T-helper 1 cell (primary cell): ENCODE measurements at places on chromosomes 11 and 22.
A peak's percentile ranks its signal among the peaks of the same experiment; 100 is the strongest.

DNA sequence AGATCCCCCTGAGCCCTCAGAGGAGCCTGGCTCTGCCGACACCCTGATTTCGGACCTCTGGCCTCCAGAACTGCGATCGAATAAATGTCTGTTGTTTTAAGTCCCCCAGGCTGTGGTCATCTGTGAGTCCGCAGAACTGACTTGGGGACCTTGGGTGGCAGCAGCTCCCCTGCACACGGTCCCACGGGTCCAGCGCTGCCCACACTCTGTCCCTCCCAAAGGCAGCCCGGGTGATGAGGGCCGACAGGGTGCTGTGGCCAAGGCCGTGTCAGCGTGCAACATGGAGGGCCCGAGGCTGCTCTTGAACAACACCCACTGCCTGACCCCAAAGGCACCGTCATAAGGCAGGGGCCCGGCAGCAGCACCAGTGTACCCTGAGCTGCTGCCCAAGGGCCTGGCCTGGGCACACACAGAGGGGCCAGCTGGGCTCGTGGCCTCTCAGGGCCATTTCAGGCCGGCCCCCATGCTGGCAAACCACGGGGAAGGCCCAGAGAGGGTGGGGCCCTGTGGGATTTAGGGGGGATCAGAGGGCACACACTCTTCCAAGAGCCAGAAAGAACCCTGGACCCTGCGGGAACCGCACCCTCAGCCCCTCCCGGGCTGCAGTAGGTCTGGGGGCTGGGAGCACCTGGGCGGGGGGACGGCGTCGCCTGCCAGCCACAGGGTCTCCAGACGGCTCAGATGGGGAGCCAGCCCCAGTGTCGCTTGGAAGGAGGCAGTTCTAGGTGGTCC, 77.1 kb upstream of the PRR5 start:
- no peak for DNase-seq

DNA sequence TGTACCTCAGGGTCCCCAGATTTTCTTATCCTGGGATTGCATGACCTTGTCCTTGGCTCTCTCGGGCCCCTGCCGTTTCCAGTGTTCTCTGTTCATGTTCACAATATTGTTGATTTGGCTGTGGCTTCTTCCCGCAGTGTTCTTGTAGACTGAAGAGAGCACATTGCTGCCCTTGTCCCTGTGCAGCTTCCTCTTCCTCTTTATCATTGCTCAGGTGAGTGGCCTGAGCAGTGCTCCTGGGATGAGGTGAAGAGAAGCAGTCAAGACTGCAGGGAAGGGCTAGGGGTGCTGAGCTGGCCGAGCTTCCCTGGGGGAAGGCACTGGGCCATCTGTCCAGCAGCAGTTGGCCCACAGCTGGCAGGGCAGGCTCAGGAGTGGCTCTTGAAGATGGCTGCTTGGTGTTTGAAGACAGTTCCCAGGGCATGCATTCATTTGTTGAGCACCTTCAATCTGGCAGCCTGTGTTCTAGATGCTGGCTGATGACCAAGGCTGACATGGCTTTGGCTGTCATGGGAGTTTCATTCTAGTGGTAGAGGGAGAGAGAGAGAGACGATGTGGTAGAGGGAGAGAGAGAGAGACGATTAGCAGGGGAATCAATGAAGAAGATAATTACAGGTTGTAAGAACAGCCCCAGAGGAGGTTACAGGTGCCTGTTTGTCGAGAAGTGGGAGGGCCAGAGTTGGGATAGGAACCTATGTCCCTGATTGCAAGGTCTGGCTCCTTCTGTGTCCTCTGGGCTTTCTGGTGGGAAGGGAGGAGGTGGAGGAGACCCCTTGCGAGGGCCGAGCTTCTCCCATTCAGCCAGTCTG, 17.4 kb downstream of the BMAL1 start:
- no peak for DNase-seq

DNA sequence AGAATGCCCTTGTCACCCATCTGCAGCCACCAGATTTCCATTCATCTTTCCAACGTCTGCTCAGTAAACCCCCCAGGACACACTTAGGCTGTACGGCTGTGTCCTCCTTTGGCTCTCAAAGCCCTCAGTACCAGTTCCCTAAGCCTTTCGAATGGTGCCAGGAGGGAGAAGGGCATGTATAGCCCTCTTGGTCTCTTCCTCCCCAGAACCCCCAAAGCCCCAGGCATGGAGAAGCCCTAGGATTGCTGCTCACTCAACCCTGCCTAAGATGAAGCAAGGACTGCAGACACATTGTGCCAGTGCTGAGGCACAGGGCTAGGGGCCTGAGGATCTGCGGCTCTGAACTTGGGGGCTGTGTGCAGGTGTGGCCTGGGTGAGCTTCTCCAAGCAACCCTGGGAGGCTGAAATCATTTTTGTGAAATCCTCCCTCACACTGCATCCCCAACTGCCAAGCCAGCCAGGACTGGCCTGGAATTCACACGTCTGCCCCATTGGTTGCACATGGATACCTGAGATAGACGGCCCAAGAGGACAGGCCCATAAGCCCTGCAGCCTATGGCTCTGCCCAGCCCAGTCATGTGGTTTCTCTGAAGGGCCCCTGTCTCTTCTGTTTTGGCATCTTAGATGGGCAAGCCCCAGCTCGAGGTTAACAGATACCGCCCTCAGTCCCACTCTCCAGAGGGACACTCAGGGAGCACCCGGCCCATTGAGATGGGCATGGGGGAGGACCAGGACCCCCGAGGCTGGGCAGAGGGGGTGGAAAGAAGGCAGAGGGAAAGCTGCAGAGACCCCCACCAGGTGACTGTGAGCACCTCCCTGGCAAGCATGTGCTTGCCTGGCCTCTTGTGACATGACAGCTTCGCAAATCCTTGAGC, 34.0 kb downstream of the KCNQ1OT1 start:
- DNase-seq: no peak

DNA sequence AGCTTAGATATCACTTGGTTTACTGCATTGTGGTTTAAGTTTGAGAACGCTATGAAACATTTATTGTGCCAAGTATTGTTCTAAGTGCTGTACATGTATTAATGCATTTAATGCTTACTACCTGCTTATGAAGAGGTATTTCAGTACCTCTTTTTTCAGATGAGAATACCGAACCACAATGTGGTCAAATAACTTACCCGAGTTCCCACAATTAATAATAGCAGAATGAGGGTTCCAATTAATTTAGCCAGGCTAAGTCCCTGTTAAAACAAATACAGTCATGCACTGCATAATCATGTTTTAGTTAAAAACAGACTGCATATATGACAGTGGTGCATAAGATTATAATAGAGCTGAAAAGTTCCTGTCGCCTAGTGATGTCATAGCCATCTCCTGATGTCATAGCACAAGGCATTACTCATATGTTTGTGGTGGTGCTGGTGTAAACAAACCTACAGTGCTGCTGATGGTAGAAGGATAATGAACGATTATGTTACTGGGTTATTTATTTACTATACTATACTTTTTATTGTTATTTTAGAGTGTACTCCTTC, 4.3 kb downstream of the ZC3H12C start:
- no peak for DNase-seq

GRCh38 chr11:114684636-114685035, 6.3 kb downstream of the NXPE2 start:
- DNase-seq: no peak

DNA sequence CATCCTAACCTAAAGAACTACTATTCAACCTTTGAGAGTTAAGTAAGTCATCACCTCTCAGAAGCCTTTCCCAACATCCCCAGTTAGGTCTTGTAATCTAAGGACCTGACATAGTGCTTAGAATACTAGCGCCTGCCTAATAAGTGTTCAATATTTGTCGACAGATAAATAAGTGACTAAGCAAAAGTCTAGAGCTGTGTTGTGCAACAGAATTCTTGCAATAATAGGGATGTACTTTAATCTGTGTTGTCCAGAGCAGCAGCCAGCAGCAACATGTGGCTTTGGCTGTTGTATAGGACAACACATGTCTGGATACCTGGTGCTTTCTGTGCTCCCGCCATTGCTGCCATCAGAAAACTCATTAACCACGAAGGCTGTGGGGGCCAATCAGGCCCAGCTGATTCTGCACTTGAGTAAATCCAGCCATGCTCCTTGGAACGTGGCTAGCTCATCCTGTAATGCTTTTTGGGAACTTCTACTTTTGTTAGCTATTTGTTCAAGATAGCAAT, 66.8 kb upstream of the NTM start:
- DNase-seq: no peak

GRCh38 chr22:37187552-37187890, 526 bp downstream of the C1QTNF6 start:
- no peak for DNase-seq

DNA sequence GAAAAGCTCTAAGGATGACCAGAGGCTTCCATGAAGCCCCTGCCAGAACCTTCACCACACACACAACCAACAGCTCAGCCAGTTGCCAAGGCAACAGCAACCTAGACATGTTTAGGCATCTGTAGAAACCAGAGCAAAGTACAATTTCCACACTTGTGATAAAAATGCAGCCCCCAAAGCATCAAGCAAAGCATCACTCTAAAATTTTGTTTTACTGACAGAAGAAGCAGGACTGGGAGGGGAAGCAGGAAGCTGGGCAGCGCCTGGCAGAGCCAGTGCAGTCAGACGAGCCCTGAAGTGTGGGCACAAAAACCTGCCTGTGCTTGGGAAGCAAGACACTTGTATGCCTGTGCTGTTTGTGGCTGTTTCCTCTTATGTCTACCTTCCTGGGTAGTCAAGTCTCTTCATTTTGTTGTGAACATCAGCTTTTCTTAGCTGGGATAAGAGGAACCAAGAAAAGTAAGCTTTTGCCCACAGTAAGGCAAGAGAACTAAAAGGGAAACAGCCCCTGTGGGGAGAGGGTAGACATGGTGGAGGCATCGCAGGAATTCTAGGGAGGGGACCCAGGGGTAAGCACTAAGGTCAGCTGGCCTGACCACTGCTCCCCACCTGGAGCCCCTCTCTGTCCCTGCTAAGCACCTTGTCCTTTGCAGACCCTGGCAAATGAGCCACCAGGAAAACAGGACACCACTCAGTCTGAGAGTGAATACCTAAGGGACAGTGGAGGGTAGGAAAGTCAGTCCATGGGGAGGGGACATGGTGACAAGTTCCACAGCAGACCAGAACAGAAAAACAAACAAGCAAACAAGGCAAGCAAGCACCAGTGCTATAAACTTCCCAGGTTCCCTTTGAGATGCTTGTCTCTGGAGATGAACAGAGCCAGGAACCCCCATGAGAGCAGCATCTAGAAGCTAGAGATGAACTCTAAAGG, 13.4 kb downstream of the PACSIN2 start:
- no peak for DNase-seq

DNA sequence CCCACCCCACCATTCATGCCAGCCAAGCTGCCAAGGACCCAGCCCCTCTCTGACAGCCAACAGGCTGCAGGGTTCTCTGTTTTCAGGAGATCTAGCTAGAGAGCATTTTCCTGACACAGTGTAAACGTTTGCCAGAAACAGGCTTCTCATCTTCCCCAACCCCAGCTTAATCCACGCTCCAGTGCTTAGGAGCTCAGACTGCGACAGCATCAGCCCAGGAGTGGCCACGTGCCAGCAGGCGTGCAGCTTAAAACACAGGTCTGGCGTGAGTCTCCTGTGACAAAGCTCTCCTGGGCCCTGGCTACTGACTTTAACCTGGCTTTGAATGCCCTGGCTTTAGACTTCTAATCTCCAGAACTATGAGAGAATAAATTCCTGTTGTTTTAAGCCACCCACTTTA, 66.6 kb downstream of the GALNT18 start:
- DNase-seq: no peak

DNA sequence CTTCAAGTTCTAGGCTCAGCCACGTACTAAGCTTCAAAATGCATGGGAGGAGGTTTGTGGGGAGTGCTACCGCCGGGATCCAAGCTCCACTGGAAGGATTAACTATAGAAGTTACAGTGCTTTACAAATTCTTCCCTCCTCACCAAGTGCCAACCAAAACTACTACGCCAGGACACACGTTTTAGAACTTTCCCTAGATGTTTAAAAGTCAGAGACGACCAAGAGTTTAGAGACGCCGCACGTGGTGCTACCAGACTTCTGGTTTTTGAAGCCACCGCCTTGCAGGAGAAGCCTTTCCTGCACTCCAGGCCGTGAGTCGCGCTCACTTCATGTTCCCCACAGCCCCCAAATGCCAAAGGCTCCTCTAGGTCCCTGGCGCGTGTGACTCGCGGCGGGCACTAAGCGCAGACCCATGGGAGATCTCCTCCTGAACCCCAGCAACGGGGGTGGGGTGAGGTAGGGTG, 734 bp downstream of the SNU13 start:
- no peak for DNase-seq

GRCh38 chr11:75103380-75104026, 6.8 kb upstream of the OR2AT4 start:
- DNase-seq: no peak

GRCh38 chr22:27801202-27801615, 347 bp downstream of the MN1 start:
- DNase-seq: no peak

- no peak for DNase-seq
Observed at GRCh38 chr22:47034905-47035419, 272.5 kb downstream of the TBC1D22A start.

DNA sequence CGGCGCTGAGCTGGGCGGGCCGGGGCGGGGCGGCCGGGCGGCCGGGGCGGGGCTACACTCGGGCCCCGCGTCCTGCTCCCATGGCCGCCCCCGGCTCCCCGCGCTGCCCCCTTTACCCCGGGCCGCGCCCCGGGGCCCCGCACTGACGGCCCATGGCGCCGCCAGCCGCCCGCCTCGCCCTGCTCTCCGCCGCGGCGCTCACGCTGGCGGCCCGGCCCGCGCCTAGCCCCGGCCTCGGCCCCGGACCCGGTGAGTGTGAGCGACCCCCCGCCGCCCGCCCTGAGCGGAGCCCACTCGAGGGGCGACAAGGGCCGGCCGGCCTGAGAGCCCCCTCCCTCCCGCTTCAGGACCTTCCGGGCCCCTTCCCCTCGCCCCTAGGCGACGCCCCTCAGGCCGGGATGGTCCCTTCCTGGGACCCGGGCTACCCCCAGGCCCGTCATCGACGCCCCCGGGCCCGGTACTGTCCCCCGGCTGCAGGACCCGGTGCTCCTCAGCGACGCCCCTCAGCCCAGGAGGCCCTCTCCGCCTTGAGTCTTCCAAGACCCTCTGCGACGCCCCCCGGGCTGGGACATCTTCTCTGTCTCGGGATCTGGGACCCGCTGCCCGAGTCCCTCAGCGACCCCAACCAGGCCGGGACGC, at the start of gene KREMEN1:
Gene KREMEN1 (plus strand): TSS at position 57 of the 639 bp plus-strand sequence. CDS start 96 bp downstream, at position 153.
- no peak for DNase-seq

DNA sequence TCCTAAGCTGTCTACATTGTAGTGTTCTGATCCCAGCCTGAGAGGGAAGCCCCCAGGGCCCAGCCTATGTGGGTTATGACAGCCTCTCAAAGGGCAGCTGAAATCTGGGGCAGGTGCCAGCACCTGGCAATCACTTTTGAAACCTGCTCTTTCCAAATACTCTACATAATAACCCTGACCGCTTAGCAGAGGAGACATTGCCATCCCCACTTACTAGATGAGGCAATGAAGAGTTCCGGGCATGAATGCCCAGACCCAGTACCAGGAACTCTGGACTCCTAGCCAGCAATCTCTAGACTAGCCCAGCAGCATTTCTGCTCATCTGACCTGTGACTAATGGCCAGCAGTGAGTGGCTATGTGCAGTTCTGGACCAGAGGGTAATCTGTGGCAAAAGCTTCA, 412.4 kb upstream of the CADM1 start:
- no peak for DNase-seq

- peak; percentile 3 for DNase-seq
Observed at GRCh38 chr11:121318848-121319834, 26.6 kb downstream of the SC5D start.
